RPMI8226 (cell line): ENCODE measurements at places on chromosomes 3 and 15.

DNA sequence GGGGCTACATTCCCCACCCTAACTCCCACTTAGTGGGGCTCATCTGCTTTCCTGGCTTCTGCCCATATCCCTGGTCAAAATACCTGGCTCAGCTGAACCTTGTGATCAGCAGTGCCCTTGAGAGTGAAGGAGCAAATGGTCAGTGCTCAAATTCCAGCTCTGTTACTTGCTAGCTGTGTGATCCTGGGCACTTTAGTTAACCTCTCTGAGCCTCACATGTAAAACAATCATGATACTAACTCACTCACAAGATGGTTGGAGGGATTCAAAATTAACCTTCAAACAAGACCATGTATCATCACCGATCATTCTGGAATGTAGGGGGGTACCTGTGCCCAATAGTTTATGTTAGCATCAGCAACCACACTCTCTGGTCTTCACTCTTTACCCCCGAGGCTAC is 325.6 kb upstream of the TLE3 start:
- DNase-seq = no peak

- DNase-seq = no peak
These were observed 20.2 kb upstream of the PPM1L start for GRCh38 chr3:160735826-160736225.

- DNase-seq = no peak
These were observed 33.1 kb downstream of the BHLHE40 start for GRCh38 chr3:5012367-5012766.

- DNase-seq = no peak
These were observed 3.7 kb downstream of the MDFIC2 start for GRCh38 chr3:70308760-70309159.

- no peak for DNase-seq
These were observed 44.2 kb upstream of the PLXNA1 start for GRCh38 chr3:126938520-126939337.

DNA sequence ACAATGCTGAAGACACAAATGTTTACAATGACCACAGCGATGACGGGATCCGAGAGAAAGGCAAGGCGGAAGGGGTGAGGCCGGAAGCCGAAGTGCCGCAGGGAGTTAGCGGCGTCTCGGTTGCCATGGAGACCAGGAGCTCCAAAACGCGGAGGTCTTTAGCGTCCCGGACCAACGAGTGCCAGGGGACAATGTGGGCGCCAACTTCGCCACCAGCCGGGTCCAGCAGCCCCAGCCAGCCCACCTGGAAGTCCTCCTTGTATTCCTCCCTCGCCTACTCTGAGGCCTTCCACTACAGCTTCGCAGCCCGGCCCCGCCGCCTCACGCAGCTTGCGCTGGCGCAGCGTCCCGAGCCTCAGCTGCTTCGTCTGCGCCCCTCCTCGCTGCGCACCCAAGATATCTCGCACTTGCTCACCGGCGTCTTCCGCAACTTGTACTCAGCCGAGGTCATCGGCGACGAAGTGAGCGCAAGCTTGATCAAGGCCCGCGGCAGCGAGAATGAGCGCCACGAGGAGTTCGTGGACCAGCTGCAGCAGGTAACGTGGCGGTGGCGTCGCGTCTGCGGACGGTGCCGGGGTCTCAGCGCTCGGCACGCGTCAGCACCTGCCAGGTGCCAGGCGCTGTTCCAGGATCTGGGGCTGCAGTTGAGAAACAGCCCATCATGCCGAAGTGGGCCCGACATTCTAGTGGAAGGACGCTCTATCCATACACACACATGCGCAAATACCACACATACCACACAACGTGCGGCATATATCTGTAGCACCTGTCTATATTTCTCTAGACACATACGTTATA is at the start of gene DLEC1:
Gene DLEC1 (plus strand): TSS at position 108 of the 798 bp plus-strand sequence. CDS start 18 bp downstream, at position 126.
- DNase-seq = peak; percentile 83

DNA sequence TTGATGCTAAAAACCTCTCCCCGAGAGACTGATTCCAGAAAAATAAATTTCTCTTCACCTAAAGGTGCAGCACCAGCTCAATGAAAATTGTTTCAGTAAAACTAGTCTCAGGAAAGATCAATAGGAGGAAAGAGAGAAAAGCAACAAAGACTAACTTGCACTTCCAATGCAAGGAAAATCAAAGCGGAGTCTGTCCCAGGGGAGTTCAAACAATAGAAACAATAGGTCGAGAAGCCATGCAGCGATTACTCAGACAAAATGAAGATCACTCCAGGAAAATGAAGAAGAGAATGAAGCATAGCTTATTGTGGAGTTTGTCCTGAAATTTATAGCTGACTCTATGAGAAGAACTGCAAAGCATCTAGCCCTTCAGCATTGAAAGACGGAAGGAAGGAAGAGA is 105.1 kb upstream of the FRMD4B start:
- DNase-seq = no peak

GRCh38 chr3:178982137-178982536 is 89.5 kb downstream of the ZMAT3 start:
- DNase-seq = no peak

GRCh38 chr3:173397161-173398110 is at the start of gene NLGN1:
NLGN1 (plus strand) TSS chr3:173397744.
- no peak for DNase-seq

DNA sequence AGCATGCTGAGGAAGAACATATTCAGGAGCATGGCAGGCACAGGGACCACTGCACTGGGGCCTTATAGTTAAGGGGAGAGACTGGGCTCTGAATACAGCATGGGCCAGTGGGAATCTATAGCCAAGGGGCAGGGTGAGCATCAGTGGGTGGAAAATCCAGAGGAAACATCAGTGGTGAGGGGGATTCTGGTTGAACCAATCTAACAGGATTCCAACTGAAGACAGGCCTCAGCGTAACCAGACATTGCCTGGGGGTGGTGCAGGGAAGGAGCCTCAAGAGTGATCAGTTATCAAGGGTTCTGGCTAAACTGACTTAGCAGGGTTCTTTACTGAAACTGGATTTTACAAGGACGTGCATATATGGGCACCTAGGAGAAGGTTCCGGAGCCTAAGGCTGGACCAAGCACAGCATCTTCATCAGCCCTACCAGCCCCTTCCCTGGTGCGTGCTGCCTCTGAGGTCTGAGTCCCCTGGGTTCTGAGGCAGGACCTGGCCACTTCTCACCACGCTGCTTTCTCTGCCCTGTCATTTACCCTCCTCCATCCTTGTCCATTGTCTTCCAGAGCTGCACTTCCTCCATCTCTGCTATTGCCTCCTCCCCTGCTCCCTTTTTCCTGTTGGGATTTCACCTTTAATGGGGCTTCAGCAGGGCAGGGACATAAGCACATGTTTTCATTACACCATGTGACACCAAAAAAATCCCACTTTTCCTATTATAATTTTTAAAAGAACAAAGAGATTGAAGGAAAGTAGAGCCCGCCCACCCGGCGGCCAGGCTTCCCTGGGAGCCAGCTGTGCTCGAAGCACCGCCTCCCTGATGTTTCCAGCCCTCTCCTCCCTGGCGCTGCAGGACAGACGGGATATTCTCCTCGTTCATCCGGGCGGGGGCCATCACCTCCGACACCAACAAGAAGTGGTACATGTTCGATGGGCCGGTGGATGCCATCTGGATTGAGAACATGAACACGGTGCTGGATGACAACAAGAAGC is 52.1 kb downstream of the DNAH1 start:
- DNase-seq = no peak
